ENCODE measurements at places on chromosomes 2 and 18. TPM values are rescaled to one million over a fixed set of nuclear protein-coding genes. Genes with fewer than 3 reads are reported as not detected.

- DNase-seq: no peak
Observed at GRCh38 chr2:46073540-46074046, 223.6 kb upstream of the EPAS1 start.

- DNase-seq: no peak
Observed at GRCh38 chr2:225156853-225157451, 114.7 kb upstream of the DOCK10 start.

GRCh38 chr2:48165070-48165753 is 258.9 kb upstream of the FBXO11 start:
- no peak for DNase-seq

CHRNA1 gene
- polyA plus RNA-seq: 0.29 TPM

UGT1A4 gene
- polyA plus RNA-seq: not detected

DNA sequence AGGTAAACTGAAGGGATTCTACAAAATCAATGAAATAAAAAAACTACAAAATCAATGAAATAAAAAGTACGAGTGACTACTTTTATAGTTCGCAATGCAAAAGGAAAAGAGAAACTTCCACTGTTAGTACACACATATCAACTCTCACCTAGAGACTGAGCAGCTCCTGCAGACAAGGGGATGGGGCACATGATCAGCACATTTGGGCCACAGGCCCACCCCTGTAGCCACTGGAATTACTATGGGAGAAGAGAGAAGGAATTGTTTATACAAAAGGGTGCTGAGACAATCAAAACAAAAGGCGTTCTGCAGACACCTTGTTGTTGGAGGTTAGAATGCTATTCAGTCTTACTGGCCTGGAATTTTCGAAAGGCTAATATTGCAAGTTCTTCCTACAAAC is 34.7 kb upstream of the CD226 start:
- no peak for DNase-seq

GRCh38 chr18:70522183-70522680 is 233.4 kb downstream of the SOCS6 start:
- DNase-seq: no peak

DNA sequence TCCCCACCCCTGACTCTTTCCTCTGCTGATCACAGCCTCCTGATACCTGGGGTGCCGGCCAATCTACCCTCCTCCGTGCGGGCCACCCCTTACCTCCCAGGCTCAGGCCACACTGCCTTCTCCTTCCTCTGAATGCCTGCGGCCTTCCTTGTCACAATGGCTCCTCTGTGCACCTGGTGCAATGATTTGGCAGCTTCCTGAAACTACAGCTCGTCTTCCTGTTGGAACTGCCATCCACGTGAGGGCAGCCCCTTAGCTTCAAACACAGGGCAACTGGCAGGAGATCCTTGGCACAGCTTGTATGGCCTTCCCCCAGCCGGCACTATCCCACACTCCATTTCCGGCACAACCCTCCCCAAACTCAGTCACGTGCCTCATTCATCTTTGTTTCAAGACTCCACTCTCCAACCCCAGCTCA is 69.0 kb downstream of the STPG4 start:
- DNase-seq: no peak

DNA sequence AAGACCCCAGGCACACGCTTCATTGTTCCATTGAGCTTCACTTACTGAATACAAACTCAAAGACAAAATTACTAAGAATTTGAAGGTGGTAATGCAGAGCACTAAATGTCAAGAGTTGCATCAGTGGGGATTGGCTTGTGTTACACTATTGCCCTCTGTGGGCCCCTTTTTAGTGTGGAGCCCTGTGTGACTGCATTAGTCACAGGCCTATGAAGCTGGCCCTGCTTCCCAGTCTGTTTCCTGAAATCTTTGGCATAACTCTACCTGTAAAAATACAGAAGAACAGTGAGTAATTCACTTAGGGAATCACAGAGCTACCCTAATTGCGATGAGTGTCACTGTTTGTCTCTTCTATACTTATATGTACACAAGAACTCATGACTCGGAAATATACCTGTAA is 40.0 kb upstream of the STPG4 start:
- DNase-seq: no peak

POU3F3 gene
- polyA plus RNA-seq: 0.59 TPM

- DNase-seq: no peak
Observed at GRCh38 chr2:202762556-202762955, 109.0 kb downstream of the ICA1L start.

- no peak for DNase-seq
Observed at GRCh38 chr18:77110936-77111335, 21.6 kb downstream of the MBP start.

- DNase-seq: no peak
Observed at GRCh38 chr2:168521053-168521741, 65.1 kb downstream of the CERS6 start.

DNA sequence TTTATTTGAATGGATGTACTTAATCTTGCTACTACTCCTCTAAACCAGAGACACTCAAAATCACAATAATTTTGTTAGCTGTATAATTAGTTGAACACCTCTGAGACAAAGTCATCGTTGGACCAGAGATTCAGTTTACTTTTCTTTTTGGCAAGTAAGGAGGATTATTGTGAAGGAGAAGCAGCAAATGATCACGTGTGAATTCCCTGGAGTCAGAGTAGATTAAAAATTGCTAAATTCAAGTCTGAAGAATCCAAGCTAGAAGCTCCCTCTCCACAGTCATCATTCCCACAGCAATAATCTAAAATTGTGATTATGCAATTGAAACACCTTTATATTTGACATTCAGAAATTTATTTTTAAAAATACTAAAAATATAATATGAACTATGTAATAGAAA is 484.4 kb downstream of the CMPK2 start:
- no peak for DNase-seq

GRCh38 chr18:37665346-37665745 is 99.7 kb upstream of the CELF4 start:
- no peak for DNase-seq

STARD6 gene
- not detected for polyA plus RNA-seq

SGPP2 gene
- polyA plus RNA-seq: 3.4 TPM

ZSWIM2 gene
- polyA plus RNA-seq: not detected

- DNase-seq: no peak
Observed at GRCh38 chr2:144452169-144452988, 67.5 kb downstream of the ZEB2 start.

FAM228A gene
- 0.29 TPM for polyA plus RNA-seq

DNA sequence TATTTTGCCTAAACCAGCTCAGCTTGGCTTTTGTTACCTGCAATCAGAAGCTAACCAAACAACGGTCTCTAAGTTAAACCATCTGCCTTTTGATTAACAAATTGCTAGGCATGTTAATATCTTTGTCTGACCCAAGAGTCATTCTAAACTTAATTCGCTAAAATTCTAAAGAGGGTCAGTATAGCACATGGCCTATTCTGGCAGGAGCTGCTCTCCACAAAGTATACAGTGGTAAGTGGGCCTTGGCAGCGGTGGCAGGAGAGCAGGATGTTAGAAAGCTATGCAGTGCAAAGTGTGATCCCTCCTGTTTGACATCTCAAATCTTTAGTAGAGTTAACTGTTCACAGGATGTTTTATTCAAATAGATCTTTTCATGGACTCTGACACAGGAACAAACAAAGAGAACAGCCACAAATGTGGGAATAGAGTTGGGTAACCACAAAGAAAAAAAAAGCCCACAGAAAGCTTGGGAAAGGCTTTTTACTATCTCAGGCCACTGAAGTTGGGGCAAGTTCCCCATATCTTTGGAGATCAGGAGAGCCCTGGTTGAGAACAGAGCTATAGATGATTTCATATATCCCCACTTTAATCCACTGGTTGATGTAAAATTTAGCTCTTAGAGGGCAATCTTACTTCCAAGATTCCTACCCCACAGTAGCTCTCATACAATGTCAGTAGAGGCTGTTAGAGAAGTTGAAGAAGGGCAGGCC is 10.6 kb downstream of the CFAP210 start:
- no peak for DNase-seq

DNA sequence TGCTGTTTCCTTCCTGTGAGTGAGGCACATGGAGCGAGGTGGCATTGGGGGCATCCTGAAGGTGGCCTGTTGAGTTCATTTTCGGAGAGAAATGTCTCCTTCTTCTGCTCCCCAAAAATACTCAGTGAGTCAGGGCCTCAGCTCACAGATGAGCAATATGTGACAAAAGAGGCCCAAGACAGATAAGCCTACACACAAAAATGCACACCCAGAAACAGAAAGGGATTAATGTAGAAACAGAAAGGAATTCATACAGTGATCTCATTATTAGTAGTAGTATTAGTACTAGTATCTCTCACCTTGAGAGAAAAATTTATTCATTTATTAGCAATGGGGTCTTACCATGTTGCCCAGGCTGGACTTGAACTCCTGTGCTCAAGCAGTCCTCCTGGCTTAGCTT is 5.1 kb downstream of the GPR75 start:
- DNase-seq: no peak

- peak; percentile 25 for DNase-seq
Observed at GRCh38 chr18:58180738-58181353, 136.8 kb downstream of the NEDD4L start.

ESCO1 gene
- 5.5 TPM for polyA plus RNA-seq

- no peak for DNase-seq
Observed at GRCh38 chr2:16251511-16252225, 311.3 kb downstream of the MYCN start.

GRCh38 chr2:42714686-42715085 is 49.2 kb downstream of the OXER1 start:
- no peak for DNase-seq

- DNase-seq: no peak
Observed at GRCh38 chr2:96489663-96490062, 15.5 kb downstream of the NEURL3 start.

DNA sequence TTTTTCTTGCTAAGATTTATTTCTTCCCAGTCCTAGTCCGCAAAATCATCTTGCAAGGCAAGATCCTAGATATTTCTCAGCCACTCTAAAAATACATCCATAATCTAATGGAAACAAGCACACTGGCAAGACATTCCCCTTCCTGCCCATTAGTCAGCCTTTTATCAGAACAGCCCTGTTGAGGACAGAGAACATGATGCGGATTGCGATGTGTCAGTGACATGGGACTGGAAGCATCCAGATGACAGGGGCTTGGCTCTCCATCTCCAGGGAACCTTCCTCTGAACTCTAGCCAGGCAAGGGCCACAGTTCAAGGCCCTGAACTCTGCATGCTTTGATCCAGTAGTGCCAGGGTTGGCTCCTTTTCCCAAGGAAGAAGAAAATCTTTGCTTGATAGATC is 70.0 kb downstream of the VSNL1 start:
- peak; percentile 68 for DNase-seq

- DNase-seq: peak; percentile 82
Observed at GRCh38 chr2:96538487-96539214, 2.1 kb downstream of the ARID5A start.

MFSD2B gene
- polyA plus RNA-seq: 0.07 TPM
